ENCODE measurements at places on chromosomes 16 and 17. TPM values are rescaled to one million over a fixed set of nuclear protein-coding genes. Genes with fewer than 3 reads are reported as not detected.

SLC12A4 gene
- 48.7 TPM for polyA plus RNA-seq

RSKR gene
- 4.1 TPM for polyA plus RNA-seq

MPG gene
- polyA plus RNA-seq: 0.60 TPM

HOXB8 gene
- polyA plus RNA-seq: 0.28 TPM

ELMO3 gene
- not detected for polyA plus RNA-seq

MMP15 gene
- polyA plus RNA-seq: 2.6 TPM

DNA sequence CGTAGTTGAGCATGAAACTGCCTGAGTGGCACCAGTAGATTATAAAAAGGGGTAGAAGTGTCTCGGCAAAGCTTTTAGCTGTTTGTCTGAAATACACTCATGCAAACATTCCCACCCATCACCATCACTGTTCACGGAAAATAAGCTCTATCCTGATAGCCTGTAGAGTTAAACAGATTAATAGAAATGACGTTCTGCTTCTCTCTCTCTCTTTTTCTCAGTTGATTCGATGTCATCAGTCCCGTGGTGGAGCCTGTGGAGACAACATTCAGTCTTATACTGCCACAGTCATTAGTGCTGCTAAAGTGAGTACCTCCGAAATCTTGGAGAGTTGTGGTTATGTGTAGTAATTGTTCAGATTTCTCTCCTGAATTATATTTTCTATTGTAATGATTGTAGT is 224.7 kb downstream of the BCAS3 start:
- DNase-seq: no peak
- H3K4me3 ChIP-seq: no peak overlapping the region
- no peaks in the 10 kb centered on the region for H3K36me3 ChIP-seq
- no peaks in the 10 kb centered on the region for H3K27me3 ChIP-seq
- no peaks in the 10 kb centered on the region for H3K4me1 ChIP-seq

GRCh38 chr16:56793492-56793891 is 63.6 kb downstream of the NUP93 start:
- no peak overlapping the region for H3K27ac ChIP-seq
- H3K4me1 ChIP-seq: peaks cover 3% of the 10 kb centered on the region
- no peaks in the 10 kb centered on the region for H3K27me3 ChIP-seq
- DNase-seq: no peak
- no peaks in the 10 kb centered on the region for H3K36me3 ChIP-seq

DNA sequence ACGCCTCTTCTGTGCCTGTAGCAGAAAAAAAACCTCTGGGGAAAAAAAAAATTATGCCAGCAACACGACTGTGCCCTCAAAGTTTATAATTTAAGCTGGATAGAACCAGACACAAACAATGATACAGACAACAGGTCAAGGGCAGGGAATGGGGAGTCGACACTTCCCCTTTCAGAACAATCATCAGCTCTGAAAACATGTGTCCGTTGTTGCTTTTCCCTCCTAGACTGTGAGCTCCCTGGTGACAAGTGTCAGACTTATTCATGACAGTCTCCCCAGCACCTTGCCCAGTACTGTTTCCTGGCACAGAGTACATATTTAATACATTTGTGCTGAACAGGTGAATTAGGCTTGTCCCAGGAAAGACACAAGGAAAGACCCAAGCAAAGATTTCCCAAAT is 178.3 kb downstream of the SOX9 start:
- H3K27ac ChIP-seq: no peak overlapping the region
- H3K27me3 ChIP-seq: no peaks in the 10 kb centered on the region
- H3K4me1 ChIP-seq: no peaks in the 10 kb centered on the region
- H3K4me3 ChIP-seq: no peak overlapping the region
- no peaks in the 10 kb centered on the region for H3K36me3 ChIP-seq

GRCh38 chr16:70551788-70552187 is 28.2 kb downstream of the SF3B3 start:
- no peak overlapping the region for H3K27ac ChIP-seq
- no peaks in the 10 kb centered on the region for H3K27me3 ChIP-seq
- H3K4me1 ChIP-seq: no peaks in the 10 kb centered on the region
- no peaks in the 10 kb centered on the region for H3K36me3 ChIP-seq

DNA sequence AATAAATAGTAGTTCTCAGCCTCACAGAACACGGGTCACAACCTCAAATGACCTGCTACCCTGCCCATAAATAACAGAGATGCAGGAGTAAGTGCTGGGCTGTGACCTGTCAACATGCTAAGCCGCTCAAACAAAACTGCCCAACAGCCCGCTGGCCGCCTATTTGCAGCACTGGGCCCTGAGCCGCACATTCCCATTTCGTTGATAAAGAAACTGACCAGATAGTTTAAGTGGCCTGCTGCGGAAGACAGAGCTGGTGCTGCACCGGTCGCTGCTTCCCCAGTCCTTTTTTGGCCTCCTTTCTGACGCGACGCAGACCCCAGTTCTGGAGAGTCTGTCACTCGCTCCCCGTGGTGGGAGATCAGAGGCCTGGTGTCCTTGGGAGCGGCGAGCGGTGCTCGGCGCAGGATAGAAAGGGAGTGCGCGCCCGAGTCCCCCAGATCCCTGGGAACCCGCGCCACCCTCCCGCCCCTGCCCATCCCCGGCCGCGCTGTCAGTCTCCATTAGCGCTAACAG is 349 bp upstream of the SLC6A2 start:
- no peak overlapping the region for H3K27ac ChIP-seq

DNA sequence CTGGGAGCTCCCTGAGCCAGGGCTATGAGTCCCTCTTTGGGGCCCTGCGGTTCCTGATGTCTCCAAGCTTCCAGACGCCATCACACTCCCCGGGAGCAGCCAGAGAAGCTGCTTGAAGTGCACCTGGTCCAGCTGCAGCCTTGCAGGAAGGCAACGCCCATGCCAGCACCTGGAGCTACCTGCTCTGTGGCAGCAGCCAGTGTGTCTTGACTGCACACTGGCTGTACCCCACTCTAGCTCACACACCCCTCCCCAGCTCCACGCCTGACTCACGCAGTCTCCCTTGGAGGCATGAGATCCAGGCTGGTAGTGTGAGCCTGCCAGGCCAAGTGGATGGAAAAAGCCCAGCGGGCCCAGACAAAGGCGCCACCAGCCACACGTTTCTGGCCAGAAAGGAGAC is 63.3 kb downstream of the USP32 start:
- no peaks in the 10 kb centered on the region for H3K36me3 ChIP-seq
- DNase-seq: no peak

DNA sequence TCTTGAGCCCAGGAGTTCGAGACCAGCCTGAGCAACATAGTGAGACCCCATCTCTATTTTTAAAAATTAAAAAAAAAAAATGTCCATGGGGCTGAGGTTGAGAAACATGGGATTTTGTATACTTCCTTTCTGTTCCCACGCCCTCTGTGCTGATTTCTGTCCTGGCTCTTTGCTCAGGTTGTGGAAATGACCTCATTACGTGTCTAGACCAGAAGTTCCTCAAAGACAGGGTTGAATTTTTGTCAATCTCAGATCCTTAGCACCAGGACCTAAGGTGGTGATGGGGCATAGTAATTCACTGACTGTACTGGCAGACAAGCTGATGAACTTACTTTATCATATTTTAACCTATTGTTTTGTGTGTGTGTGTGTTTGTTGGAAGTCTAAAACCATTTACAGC is 11.2 kb upstream of the HNF1B start:
- no peaks in the 10 kb centered on the region for H3K27me3 ChIP-seq
- DNase-seq: no peak

DNA sequence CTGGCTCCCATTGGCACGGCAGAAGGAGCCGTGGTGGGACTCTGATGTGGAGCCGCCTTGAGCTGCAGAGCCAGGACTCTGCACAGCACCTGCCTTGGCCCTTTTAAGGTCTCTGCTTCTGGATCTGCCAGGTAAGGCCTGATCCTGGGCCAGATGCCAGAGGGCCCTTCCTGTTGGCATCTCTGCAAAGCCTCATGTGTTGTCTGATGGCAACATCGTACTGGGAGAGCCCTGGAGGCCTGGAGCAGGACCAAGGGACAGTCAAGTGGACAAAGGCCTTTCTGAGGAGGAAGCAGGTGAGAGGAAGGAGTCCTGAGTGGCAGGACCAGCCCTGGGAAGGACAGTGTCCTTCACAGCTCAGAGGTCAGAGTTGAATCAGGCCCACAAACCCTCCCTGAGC is 26.1 kb downstream of the SOCS1 start:
- no peak overlapping the region for H3K27ac ChIP-seq
- H3K36me3 ChIP-seq: no peaks in the 10 kb centered on the region
- no peak for DNase-seq
- no peak overlapping the region for H3K4me3 ChIP-seq
- H3K4me1 ChIP-seq: no peaks in the 10 kb centered on the region

GRCh38 chr17:75315541-75316243 is 26.5 kb upstream of the SLC25A19 start:
- H3K36me3 ChIP-seq: no peaks in the 10 kb centered on the region
- H3K27ac ChIP-seq: no peak overlapping the region
- H3K4me1 ChIP-seq: peaks cover 2% of the 10 kb centered on the region
- DNase-seq: no peak

GRCh38 chr16:21964353-21964752 is 11.2 kb downstream of the UQCRC2 start:
- no peak overlapping the region for H3K4me3 ChIP-seq
- H3K27me3 ChIP-seq: no peaks in the 10 kb centered on the region
- H3K36me3 ChIP-seq: no peaks in the 10 kb centered on the region
- no peak for DNase-seq

- H3K36me3 ChIP-seq: no peaks in the 10 kb centered on the region
- H3K4me3 ChIP-seq: no peak overlapping the region
- DNase-seq: no peak
- no peaks in the 10 kb centered on the region for H3K4me1 ChIP-seq
- no peaks in the 10 kb centered on the region for H3K27me3 ChIP-seq
Observed at GRCh38 chr16:8725513-8726178, 51.2 kb downstream of the ABAT start.

GRCh38 chr16:67137605-67138004 is 13.2 kb downstream of the B3GNT9 start:
- H3K4me3 ChIP-seq: no peak overlapping the region
- no peaks in the 10 kb centered on the region for H3K27me3 ChIP-seq
- no peak overlapping the region for H3K27ac ChIP-seq
- no peaks in the 10 kb centered on the region for H3K36me3 ChIP-seq

DNA sequence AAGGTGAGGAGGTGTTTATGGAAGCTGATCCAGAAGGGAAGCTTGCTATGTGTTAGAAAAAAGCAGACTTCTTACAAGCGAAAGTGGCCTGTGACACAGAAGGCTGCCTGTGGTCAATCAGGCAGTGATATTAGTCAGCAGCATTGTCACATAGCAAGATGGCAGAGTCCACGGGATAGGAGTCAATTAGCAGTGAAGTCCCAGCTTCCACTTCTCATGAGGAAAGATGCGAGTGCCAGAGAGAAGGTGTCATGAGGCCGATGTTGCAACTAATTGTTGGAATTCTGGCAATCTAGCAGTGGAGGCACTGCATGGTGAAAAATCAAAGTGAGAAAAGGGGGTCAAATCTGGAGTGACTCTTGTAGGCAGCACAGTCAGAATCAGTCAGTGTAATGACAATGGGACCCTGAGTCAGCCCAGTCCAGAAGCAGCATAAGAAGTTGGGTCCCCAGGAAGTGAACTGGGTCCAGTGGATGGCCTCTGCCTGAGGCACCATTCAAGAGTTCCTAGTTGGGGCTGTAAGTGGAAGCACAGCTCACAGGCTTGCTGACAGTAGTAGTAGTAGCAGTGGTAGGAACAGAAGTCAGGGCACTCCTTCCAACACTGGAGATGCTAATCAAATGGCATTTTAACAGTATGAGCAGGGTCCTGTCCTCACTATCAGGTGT is 85.1 kb downstream of the TNFRSF13B start:
- DNase-seq: no peak
- H3K36me3 ChIP-seq: no peaks in the 10 kb centered on the region
- H3K4me3 ChIP-seq: no peak overlapping the region
- no peak overlapping the region for H3K27ac ChIP-seq
- H3K27me3 ChIP-seq: no peaks in the 10 kb centered on the region

Data from ovary (tissue), 10 donors.